ENCODE measurements at places on chromosomes 16 and 17.
A peak's percentile ranks its signal among the peaks of the same experiment; 100 is the strongest.

GRCh38 chr16:84819644-84820304, at the start of gene CRISPLD2:
Gene CRISPLD2, plus strand, starts transcription at chr16:84819985. Its CDS starts 18,511 bp downstream, at chr16:84838496.
- DNase-seq: no peak

DNA sequence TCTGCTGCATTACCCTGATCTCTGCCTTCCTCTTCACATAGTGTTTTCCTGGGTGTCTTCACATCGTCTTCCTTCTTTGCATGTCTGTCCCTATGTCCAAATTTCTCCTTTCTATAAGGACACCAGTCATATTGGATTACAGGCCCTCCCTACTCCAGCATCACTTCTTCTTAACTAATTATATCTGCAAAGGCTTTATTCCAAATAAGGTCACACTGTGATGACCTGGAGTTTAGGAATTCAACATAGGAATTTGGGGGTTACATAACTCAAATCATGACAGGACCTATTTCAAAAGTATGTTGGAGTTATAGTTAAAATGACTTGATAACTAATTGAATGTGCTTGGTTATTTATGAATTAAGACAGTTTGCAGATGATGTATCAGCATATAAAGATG, 490.5 kb upstream of the ERCC4 start:
- DNase-seq: no peak

GRCh38 chr17:50117202-50118051, 12.5 kb downstream of the SAMD14 start:
- no peak for DNase-seq

GRCh38 chr17:61380217-61380835, 19.3 kb upstream of the TBX2 start:
- DNase-seq: no peak

- DNase-seq: no peak
Observed at GRCh38 chr16:885391-885790, 84.9 kb upstream of the GNG13 start.

GRCh38 chr16:19883966-19884485, 622 bp downstream of the GPRC5B start:
- no peak for DNase-seq

- no peak for DNase-seq
Observed at GRCh38 chr17:8071496-8071895, 16.0 kb downstream of the ALOX12B start.

GRCh38 chr16:8862309-8863130, 6.3 kb downstream of the CARHSP1 start:
- DNase-seq: no peak

DNA sequence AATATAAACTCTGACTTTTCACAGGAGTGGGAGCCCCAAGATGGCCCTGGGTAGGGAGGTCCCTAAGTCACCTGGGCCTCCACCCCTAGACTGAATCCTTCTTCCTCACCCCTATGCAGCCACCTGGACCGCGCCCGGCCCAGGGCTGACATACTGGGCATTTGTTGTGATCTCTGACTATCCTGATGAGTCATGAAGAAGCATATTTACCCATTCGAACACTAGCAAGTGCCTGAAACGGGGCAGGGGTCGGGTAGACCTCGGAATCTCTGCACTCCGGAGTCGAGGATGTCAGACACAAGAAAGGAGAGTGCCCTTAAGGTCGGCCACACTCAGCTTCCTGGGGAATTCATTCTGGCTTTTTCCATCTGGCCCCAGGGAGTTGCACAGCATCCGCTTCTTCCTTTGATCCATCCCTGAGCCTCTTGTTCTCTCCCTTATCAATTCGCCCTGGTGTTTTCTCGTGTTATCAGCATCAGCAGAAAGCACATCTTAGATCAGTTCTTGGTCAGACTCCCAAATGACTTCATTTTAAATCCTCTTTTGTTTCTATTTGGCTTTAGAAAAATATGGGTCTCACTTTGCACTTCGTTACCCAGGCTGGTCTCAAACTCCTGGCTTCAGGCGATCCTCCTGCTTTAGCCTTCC, 10.4 kb downstream of the METTL22 start:
- DNase-seq: no peak

- DNase-seq: no peak
Observed at GRCh38 chr16:16122264-16122663, 101.0 kb downstream of the ABCC6 start.

- no peak for DNase-seq
Observed at GRCh38 chr17:29591146-29591736, 1.7 kb upstream of the ANKRD13B start.

DNA sequence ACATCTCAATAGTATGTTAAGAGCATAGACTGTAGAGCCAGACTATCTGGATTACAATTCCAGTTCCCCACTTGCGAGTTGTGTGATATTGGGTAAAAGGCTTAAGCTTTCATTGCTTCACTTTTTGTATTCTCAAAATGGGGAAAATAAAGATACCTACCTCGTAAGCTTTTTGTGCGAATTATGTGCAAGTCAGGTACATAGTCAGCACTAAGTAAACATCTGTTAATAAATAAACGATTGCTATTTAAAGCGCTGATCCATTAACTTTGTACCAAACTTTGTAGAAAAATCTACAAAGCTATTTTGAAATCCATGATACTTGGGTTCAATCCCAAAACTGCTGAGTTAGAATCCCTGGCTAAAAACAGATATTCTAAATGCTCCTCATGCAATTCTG, 19.6 kb downstream of the ABCA6 start:
- no peak for DNase-seq

- DNase-seq: no peak
Observed at GRCh38 chr16:48447940-48448536, 62.8 kb upstream of the SIAH1 start.

DNA sequence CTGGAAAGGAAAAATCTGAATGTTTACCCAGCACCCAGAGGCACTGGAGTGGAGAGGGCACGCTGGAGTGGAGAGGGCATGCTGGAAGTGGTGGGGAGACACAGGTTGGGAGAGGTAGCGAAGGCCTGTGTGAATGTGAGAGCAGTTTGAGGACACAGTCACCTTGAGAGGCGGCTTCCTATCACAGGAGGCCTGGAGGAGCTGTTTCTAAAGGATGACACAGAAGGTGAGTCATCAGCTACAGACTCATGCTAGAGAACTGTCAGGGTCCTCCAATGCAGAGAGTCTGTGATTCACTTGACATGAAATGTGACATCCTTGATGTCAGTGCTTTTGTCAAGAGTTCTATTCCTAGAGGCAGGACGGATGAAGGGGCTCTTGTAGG, 13.8 kb downstream of the CTRL start:
- DNase-seq: peak; percentile 34

- DNase-seq: no peak
Observed at GRCh38 chr17:77196251-77196650, 55.5 kb downstream of the SEC14L1 start.

- DNase-seq: no peak
Observed at GRCh38 chr17:80673152-80673920, 128.7 kb downstream of the RPTOR start.

DNA sequence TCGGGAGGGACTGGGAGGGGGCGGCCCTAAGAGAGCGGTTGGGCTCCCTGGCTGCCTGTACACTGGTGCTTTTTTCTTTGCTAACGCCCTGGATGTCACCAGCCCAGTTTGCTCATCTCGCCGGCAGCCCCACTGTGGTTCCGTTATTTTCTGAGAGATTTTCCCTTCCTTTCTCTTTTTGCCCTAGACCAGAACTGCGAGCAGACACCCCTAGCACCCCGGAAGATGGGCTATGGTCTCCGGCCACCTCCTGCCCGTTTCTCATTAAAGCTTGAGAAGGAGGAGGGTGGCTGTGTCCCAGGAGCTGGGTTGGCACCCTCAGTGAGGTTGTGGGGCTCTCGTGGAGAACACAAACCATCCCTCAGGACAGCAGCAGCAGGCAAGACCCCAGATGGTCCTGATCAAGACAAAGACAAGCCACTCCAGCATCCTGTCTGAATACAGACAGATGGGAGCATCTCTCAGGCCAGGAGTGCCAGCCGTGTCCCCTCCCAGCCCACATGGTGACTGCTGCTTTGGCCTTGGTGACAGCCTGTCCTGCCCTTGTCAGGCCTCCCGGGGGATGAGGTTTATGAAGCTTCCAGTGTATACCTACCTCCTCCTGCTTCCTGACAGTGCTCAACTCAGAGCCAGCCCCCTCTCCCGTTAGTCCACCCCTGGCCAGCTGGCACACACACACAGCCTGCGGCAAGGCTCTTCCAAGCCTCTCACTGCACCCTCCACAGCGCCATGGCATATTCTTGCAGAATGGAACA, 77.2 kb downstream of the KCNJ12 start:
- no peak for DNase-seq

DNA sequence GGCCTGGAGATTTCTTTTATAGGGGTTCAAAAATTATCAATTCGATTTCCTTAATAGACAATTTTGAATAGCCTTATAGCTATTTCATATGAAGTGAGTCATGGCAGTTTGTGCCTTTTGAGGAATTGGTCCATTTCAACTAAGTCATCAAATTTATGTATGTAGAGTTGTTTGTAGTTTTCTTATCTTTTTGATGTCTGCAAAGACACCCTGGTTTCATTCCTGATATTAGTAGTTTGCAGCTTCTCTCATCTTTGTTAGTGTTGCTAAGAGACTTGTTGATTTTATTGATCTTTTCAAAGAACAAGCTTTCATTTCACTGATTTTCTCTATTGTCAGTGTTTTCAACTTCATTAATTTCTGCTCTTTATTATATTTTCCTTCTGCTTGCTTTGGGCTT, 44.2 kb downstream of the N4BP1 start:
- DNase-seq: no peak

- DNase-seq: peak; percentile 59
Observed at GRCh38 chr16:23365602-23366240, 63.6 kb downstream of the SCNN1B start.

DNA sequence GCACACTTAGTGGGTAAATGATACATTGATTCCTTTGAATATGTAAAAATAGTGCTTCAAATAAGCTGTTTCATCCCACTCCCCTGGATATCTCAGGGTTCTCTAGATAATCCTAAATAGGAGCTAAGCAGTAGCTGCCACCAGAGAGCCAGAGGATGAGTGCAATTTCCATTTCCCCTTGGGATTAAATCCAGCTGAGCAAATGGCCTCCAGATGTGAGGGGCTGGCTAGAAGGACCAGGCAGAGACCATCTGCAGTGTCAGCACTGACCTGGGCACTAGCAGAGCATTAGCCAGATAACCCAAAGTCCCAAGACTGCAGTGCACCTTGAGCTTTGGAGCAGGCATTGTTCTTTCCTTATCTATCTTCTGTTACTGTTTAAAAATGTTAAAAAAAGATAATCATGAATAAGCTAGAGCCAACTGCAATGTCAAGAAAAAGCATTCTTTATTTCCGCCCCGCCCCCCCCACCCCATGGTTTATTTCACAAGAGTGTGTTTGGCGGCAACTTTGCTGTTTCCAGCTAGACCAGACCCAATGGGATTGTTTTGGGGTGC, 19.5 kb downstream of the GPR179 start:
- DNase-seq: no peak

- no peak for DNase-seq
Observed at GRCh38 chr17:79654350-79654959, 43.6 kb upstream of the RBFOX3 start.

DNA sequence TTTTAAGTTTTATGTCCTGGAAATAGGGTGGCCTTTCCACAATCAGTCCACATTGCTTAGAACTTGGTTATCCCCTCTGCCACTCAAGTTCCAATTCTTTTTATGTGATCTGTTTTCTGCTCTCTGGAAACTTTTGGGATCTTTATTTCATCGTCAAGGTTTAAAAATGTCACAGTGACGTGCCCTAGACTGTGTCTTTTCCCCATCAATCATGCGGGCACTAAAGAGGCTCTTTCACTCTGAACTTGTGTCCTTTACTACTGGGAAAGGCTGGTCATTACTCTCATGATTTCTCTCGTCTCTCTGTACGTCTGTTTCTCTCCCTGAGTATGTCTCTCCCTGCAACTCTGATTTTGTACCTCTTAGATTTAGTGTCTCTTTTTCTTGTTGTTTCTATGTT, 189.8 kb upstream of the AXIN2 start:
- DNase-seq: no peak

DNA sequence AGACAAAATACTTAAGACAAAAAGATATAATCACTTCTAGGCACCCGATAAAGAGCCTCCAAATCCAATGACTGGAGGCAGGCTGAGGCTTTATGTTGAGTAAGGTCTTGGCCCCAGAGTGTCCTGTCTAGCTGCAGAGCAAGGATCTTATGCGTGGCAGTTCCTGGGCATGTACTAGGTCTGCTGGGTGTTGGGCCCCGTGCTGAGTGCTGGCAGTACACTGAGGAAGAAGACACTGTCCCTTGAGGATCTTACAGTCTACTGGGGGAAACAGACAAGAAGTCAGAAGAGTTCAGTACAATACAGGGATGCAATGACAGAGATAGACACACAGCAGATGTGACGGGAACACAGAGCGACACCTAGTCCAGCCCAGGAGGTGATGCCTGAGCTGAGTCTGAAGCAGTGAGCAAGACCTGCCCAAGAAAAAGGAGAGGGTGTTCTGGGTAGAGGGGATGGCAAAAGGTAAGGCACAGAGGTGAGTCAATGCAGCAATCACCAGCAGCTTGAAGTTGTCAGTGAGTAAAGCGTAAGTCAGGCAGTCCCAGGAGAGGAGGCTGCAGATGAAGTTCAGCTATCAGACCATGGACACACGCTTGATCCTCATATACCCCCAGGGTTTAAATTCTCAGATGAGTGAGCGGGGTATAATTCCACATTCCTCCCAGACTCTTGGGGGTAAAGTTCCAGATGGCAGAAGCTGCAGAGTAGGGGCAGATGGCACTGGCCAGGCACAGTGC, 18.1 kb downstream of the MAP3K14 start:
- no peak for DNase-seq

DNA sequence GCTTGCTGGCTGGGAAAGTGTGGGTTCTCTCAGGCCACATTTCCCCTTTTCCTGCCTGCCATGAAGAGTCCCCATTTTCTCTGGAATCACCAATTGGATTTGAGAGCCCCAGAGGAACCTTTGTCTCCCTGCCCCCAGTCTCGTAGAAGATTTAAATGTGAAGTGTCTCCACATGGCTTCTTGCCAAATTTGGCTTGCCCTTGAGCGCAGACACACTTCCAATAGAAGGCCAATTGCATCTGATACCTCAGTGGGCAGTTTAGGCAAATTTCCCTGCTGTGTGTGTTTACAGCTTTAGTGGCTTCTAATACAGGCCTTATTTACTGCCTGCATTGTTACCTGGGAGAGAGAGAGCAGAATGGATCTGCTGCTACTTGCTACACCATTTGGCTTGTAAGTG, 29.7 kb downstream of the CDK5R1 start:
- DNase-seq: no peak

DNA sequence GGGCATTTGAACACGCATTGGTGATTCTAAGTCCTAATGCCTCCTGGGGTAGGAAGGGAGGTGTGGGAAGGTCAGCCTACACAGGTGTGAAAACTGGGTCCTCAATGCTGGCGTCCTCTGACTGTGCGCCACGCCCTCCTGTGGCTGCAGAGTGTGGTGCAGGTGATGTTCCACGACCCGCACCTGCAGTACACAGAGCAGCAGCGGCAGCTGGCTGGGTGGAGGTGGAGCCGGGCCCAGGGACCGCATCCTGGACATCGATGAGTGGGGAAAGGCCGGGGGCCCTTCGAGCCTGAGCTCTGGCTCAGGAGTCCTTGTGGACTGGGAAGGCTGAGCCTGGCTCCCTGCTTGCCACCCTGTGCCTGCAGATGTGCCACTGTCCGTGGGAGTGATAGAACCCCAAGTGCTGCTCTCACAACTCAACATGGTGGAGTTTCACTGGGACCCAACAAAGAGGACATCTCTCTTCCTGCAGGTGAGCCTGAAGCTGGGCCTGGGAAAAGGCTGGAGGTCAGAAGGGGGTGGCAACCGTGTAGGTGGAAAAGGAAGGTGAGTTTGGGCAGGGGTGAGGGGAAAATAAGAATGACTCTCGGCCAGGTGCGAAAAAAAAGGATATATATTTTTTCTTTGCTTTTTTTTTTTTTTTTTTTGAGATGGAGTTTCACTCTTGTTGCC, 14.0 kb upstream of the STAC2 start:
- no peak for DNase-seq
